ENCODE measurements at places on chromosomes 13 and 19. TPM values are rescaled to one million over a fixed set of nuclear protein-coding genes. Genes with fewer than 3 reads are reported as not detected.

The ZFP14 gene
- total RNA-seq = 1.5 TPM

The SCEL gene
- 285 TPM for total RNA-seq

The DIRAS1 gene
- 0.68 TPM for total RNA-seq

The CKM gene
- not detected for total RNA-seq

The PTGER1 gene
- not detected for total RNA-seq

DNA sequence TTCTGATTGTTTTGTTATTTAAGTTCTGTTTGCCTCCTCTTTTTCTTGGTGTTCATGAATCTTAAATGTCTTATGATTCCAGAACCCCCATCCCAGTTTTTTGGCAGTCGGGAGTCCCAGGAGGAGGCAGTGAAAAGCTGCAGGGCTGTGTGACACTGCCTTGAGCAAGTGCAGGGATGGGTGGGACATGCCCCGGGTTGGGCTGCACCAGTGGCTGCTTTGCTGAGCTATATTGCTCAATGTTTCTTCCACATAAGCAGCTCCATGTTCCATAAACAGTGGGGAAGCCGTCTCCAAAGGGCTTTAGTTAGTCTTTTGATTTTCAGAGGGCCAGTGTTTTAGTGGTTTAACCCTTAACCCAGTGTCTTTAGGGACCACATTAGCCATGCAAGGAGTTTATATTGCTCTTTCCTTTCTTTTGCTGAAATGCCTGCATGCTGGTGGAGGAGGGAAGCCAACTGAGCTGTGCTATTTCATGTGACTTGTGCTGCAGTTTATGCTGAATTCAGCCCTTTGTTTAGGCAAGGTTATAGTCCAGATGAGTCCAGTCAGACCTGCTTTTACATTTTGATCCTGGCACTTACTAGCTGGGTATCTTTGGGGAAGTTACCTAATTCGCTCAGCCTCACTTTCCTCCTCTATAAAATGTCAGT lies 13.1 kb downstream of the ATP8A2 start:
- H3K36me3 ChIP-seq = no peaks in the 10 kb centered on the region
- no peak for DNase-seq
- H3K27me3 ChIP-seq = peaks cover 12% of the 10 kb centered on the region
- no peaks in the 10 kb centered on the region for H3K4me1 ChIP-seq
- H3K4me3 ChIP-seq = no peak overlapping the region

DNA sequence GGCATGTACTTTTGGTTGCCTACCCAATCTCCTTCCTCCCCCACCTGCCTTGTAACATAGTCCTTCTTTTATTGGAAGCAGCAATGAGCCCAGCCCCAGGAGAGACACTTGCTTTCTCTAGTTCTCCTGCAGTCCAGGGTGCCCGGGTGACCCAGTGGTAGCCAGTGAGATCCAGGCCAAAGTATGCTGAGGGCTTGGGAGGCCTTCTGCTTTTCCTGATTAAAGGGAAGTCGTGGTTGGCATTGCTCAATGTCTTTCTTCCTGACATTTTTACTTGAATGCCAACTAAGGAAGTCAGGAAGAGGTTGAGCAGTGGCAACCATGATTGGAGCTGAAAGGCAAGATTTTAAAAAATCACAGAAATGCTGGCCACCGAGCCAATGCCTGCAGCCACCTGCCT lies 25.7 kb downstream of the CNMD start:
- H3K4me1 ChIP-seq = peaks cover 4% of the 10 kb centered on the region
- no peaks in the 10 kb centered on the region for H3K36me3 ChIP-seq
- no peak overlapping the region for H3K4me3 ChIP-seq
- H3K27me3 ChIP-seq = no peaks in the 10 kb centered on the region
- no peak overlapping the region for H3K27ac ChIP-seq
- no peak for DNase-seq

- no peak overlapping the region for H3K27ac ChIP-seq
- no peak for DNase-seq
- no peaks in the 10 kb centered on the region for H3K36me3 ChIP-seq
- H3K4me3 ChIP-seq = no peak overlapping the region
- no peaks in the 10 kb centered on the region for H3K4me1 ChIP-seq
Observed at GRCh38 chr19:23587546-23587945, 99.5 kb downstream of the ZNF675 start.

DNA sequence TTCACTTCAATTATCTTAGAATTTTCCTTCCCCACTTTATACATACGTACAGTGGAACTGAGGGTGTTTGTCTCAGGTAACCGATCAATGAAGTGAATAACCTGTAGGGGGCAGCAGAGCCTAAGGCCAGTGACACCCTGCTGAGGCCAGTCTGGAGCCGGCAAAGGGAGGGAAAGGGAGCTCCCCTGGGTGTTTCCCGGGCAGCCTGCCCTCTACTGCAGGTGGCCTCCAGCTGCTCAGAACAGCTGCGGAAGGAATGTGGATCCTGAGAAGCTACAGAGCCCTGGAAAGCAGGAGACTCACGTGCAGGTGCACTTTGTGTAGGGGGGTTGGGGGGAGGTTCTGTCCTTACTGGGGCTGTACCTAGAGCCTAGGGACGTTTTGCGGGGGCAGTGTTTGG lies 832 bp upstream of the ZNF491 start:
- peaks cover 15% of the 10 kb centered on the region for H3K4me1 ChIP-seq
- DNase-seq = peak; percentile 88
- no peak overlapping the region for H3K27ac ChIP-seq
- no peak overlapping the region for H3K4me3 ChIP-seq

DNA sequence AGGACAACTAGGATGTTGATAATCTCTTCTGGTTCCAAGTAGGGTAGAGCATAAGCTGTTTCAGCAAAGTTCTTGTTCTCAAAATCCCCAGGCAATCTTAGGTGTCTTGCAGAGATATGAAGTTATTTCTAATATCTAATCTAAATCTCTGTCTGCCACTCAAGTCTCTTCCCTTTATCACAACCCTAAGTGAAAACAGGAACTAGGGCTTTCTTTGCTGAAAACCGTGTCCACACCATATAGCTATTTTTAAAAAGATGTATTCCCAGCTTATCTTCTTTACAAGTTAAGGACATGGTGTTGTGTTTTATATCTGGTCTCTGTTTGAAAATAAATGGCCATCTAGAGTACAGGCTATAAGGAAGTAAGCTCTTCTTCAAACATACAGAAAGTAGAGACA lies 11.3 kb upstream of the RNASEH2B start:
- H3K36me3 ChIP-seq = no peaks in the 10 kb centered on the region
- H3K27me3 ChIP-seq = no peaks in the 10 kb centered on the region
- H3K4me1 ChIP-seq = peaks cover under 1% of the 10 kb centered on the region
- H3K4me3 ChIP-seq = no peak overlapping the region
- no peak overlapping the region for H3K27ac ChIP-seq
- no peak for DNase-seq

- DNase-seq = no peak
- peaks cover 65% of the 10 kb centered on the region for H3K36me3 ChIP-seq
- peak overlapping the region; percentile 68 for H3K27ac ChIP-seq
Observed at GRCh38 chr19:5934774-5935472, 20.9 kb downstream of the CAPS start.

- H3K4me3 ChIP-seq = no peak overlapping the region
- DNase-seq = no peak
- no peaks in the 10 kb centered on the region for H3K36me3 ChIP-seq
- H3K4me1 ChIP-seq = no peaks in the 10 kb centered on the region
- H3K27ac ChIP-seq = no peak overlapping the region
Observed at GRCh38 chr19:42683917-42684513, 56.3 kb downstream of the PSG3 start.

DNA sequence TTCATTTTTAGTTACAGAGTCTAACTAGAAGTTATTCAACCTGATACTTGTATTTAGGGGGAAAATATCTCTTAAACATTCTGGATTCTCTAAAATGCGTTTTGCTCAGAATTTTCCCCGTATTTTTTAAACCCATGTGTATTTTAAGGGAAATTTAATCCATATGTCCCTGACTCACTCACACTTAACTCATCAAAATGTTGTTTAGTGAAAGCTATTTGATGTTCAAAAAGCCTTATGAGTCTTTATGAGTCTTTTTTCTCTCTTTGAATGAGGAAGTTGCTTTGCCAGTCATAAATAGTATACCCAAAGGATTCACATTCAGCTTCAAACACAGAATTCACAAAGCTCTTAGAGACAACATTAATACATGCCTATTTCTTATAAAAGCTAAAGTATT lies 16.4 kb downstream of the MAB21L1 start:
- no peaks in the 10 kb centered on the region for H3K27me3 ChIP-seq
- DNase-seq = no peak
- no peak overlapping the region for H3K27ac ChIP-seq
- H3K4me3 ChIP-seq = no peak overlapping the region
- H3K4me1 ChIP-seq = no peaks in the 10 kb centered on the region

DNA sequence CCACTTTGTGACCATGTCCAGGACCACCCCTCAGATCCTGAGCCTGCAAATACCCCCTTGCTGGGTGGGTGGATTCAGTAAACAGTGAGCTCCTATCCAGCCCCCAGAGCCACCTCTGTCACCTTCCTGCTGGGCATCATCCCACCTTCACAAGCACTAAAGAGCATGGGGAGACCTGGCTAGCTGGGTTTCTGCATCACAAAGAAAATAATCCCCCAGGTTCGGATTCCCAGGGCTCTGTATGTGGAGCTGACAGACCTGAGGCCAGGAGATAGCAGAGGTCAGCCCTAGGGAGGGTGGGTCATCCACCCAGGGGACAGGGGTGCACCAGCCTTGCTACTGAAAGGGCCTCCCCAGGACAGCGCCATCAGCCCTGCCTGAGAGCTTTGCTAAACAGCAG lies 7.7 kb upstream of the CEACAM7 start:
- H3K27me3 ChIP-seq = peaks cover 33% of the 10 kb centered on the region
- no peak overlapping the region for H3K4me3 ChIP-seq
- DNase-seq = no peak
- H3K4me1 ChIP-seq = no peaks in the 10 kb centered on the region
- H3K36me3 ChIP-seq = no peaks in the 10 kb centered on the region

GRCh38 chr13:108495646-108496361 lies 133.6 kb upstream of the MYO16 start:
- peak overlapping the region; percentile 38 for H3K4me3 ChIP-seq
- no peak overlapping the region for H3K27ac ChIP-seq
- no peak for DNase-seq
- peaks cover 27% of the 10 kb centered on the region for H3K27me3 ChIP-seq
- no peaks in the 10 kb centered on the region for H3K36me3 ChIP-seq

- no peaks in the 10 kb centered on the region for H3K4me1 ChIP-seq
- no peaks in the 10 kb centered on the region for H3K36me3 ChIP-seq
- DNase-seq = no peak
- no peak overlapping the region for H3K27ac ChIP-seq
Observed at GRCh38 chr13:47475441-47475948, 525.6 kb downstream of the SUCLA2 start.

DNA sequence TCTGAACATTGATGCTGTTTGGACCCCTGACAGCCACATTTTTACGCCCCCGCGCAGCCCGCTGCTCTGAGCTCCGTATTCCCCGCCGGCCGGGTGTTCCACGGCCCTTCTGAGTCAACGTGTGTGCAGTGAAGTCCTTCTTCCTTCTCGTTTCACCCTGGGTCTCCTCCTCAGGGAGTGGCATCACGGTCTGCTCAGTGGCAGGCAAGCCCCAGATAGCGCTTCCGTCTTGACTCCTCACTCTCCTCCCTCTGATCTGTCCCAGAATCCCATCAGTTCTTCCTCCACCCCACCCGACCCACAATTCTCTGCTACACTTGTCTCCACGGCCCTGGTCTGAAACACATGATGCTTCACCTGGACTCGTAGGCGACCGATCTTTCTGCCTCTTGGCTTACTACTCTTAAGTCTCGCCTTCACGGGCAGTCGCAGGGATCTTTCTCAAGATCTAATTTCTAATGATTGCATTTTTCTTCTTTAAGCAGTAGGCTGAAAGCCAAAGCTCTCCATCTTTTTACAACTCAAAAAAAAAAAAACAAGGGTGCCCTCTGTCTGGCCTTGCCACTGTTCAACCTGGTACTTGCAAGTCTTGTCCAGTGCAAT lies 33.9 kb downstream of the CCNE1 start:
- H3K36me3 ChIP-seq = no peaks in the 10 kb centered on the region
- peak overlapping the region; percentile 87 for H3K27ac ChIP-seq
- peak overlapping the region; percentile 68 for H3K4me3 ChIP-seq
- DNase-seq = no peak
- H3K4me1 ChIP-seq = peaks cover 24% of the 10 kb centered on the region

- no peaks in the 10 kb centered on the region for H3K4me1 ChIP-seq
- no peak for DNase-seq
- H3K27me3 ChIP-seq = no peaks in the 10 kb centered on the region
- H3K4me3 ChIP-seq = no peak overlapping the region
- no peak overlapping the region for H3K27ac ChIP-seq
Observed at GRCh38 chr13:30712536-30713532, 22.5 kb upstream of the ALOX5AP start.

DNA sequence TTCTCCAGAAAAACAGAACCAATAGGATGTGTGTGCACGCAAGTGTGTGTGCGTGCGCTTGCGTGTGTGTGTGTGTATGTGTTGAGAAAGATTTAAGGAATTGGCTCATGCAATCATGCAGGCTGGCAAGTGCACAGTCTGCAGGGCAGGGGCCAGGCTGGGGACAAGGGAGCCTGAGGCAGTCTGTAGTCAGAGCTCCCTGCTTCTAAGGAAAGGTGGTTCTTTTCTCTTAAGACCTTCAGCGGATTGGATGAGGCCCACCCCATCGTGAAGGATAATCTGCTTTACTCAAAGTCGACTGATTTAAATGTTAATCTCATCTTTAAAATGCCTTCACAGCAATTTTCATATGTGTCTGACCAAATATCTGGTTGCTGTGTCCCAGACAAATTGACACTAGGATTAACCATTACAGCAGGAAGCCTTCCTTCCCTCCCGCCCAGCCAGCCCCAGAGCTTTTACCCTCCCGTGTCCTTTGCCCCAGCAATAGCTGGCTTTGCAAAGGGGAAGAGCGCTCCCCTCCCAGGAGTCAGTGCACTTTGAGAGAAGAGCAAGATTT lies 15.0 kb upstream of the NAXD start:
- H3K27ac ChIP-seq = no peak overlapping the region
- no peaks in the 10 kb centered on the region for H3K36me3 ChIP-seq
- H3K4me1 ChIP-seq = peaks cover 3% of the 10 kb centered on the region

GRCh38 chr19:17104679-17105078 lies 29.1 kb downstream of the MYO9B start:
- no peak for DNase-seq
- no peak overlapping the region for H3K27ac ChIP-seq
- no peak overlapping the region for H3K4me3 ChIP-seq
- H3K4me1 ChIP-seq = peaks cover 27% of the 10 kb centered on the region
- peaks cover 34% of the 10 kb centered on the region for H3K36me3 ChIP-seq
- no peaks in the 10 kb centered on the region for H3K27me3 ChIP-seq
